ENCODE measurements at places on chromosomes 2 and 18. TPM values are rescaled to one million over a fixed set of nuclear protein-coding genes. Genes with fewer than 3 reads are reported as not detected.

DNA sequence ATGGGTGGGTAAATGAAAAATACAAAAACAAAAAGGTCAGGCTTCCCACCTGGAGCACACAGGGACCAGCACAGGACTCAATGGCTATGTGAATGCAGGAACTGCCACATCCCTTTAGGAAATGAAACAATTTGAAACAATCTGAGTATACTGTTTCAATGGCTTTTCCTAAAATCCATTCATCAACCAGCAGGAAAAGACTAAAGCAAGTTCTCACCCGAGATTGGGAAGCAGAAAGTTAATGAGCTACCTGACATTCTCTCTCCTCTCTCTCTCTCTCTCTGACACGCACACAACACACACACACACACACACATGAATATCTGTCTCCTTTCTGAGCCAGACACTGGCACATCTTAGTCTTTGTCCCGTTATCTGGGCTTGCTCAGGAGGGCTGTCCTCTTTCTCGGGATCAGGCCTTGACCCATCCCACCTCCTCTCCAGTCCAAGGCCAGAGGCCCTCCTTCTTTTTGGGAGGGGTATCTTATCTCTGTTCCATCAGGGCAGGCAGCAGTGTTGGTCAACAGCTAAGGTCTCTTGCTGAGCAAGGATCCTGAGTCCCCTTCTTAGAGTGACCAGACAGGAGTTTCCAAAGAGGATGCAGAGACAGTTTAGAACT, 11.6 kb upstream of the LRRFIP1 start:
- no peak for DNase-seq

DNA sequence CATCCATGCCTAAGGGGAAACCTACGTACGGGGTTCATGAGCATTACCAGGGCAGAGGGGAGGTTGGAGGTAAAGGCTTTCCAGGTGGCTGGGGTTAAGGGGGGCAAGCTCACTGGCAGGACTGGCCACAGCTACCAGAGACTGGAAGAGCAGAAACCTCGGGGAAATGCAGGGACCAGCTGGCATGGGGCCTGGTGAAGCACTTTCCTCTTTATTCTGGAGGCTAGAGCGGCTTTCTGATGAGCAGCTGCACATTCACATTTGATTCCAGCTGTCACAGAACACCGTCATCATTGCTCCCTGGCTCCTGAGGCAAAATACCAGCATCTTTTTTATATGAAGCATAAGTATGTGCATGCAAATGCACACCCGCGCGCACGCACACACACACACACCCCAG, 28.7 kb upstream of the LRRC30 start:
- DNase-seq = no peak

INPP4A gene
- total RNA-seq = 18.5 TPM

- DNase-seq = no peak
Observed at GRCh38 chr2:69089266-69089665, 76.3 kb downstream of the ANTXR1 start.

- DNase-seq = no peak
Observed at GRCh38 chr2:158637357-158637756, 157.8 kb upstream of the DAPL1 start.

DNA sequence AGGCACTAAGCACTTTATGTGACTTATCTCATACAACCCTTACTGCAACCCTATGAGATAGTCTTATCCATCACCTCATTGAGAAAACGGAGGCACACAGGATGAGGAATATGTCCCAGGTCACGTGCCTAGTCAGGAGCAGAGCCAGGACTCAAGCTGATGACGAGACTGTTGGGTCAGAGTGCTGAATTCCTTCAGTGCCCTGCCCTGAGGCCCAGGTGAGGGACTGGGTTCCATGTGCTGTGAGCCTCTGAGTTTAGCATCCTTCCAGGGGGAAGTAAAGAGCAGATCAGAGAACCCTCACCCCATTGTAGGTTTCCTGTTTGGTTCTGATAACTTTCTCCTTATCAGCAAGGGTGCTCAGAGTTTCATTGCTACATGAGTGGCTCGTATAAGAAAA, 11.7 kb upstream of the EDAR start:
- no peak for DNase-seq

DNA sequence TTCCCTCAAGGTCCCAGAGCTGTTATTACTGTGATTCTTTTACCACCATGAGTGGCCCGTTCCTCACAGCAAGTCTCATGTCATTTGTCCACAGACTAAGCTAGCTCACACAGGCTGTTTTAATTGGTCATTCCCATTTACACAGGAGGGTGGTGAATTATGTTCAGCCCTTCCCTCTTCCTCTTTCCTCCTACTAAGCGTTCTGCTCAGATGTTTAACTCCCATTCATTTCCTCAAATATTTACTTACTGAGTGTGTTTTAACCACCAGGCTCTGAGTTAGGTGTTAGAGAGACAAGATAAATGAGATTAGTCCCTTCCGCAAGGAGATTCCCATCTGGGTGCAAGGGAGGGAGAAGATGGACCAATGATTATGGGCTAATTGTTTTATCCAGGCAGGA, 403.6 kb upstream of the ACVR2A start:
- no peak for DNase-seq

GRCh38 chr2:27123302-27124150, at the start of gene ABHD1:
TSS of gene ABHD1 (plus strand) at chr2:27123815. CDS start at chr2:27123949, 134 bp downstream.
- DNase-seq = no peak

LYPD6 gene
- total RNA-seq = 3.0 TPM

- DNase-seq = no peak
Observed at GRCh38 chr18:43277164-43277600, at the start of gene SYT4. TSS of gene SYT4 (minus strand) at chr18:43277490. CDS start at chr18:43277281, 209 bp downstream.

COL3A1 gene
- 1.0 TPM for total RNA-seq

- DNase-seq = no peak
Observed at GRCh38 chr2:183157131-183157530, 32.9 kb downstream of the NUP35 start.

PARD3B gene
- 2.0 TPM for total RNA-seq

- no peak for DNase-seq
Observed at GRCh38 chr18:23462876-23463275, 9.8 kb downstream of the RIOK3 start.

ACMSD gene
- not detected for total RNA-seq

TMEM247 gene
- not detected for total RNA-seq

GRCh38 chr2:9249020-9249800, 42.6 kb downstream of the ASAP2 start:
- no peak for DNase-seq

- DNase-seq = no peak
Observed at GRCh38 chr2:38636069-38636468, 29.8 kb upstream of the GALM start.

DNA sequence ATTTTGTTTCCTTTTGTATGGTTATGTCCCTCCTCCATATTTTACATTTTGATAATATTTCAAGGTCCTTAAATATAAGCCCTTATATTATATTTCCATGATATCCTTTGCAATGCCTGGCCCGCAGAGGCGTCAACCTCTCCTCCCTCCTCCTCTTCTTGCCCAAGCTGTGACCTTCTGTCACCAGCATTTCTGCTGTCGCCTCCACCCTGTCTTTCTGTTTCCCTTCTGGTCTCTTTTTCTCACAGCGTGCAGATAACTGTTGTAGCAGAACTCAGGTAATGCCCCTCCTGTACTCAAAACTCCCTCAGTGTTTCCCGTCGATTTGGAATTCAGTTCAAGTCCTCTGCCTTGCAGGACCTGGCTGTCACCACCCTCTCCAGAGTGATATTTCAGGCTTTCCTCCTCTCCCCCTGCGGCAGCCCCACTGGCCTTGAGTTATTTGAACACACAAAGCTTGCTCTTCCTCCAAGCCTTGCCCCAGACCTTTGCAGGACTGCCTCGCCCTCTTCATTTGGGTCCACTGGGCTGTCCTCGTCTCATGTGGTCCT, 709.3 kb downstream of the DCDC2C start:
- DNase-seq = no peak

DNA sequence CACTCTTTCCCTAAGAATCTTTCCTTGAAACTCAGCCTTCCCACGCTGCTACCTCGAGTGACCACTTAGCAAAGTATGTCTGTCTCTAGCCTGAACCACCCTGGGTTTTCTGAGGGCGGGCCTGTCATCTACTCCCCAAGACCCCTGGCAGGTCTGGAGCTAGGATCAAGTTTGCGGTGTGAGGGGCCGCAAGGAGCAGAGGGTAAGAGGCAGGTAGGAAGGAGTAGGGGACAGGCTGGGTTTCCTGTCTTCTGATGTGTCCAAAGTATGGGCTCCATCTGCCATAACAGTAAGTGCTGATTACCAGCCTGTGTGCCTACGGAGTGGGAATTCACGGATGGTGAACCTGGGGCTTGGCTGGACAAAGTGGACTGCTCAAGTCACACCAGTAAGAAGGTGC, 25.4 kb downstream of the ZFP36L2 start:
- DNase-seq = no peak

MAP3K19 gene
- total RNA-seq = not detected

GRCh38 chr2:196079052-196079451, 10.4 kb upstream of the DNAH7 start:
- DNase-seq = no peak

TMEFF2 gene
- total RNA-seq = not detected

- DNase-seq = no peak
Observed at GRCh38 chr2:36453652-36454051, 98.1 kb downstream of the CRIM1 start.

OR6B3 gene
- total RNA-seq = not detected

- no peak for DNase-seq
Observed at GRCh38 chr2:142858961-142859360, 18.5 kb upstream of the KYNU start.

TLX2 gene
- not detected for total RNA-seq

UGT1A8 gene
- total RNA-seq = not detected

DNA sequence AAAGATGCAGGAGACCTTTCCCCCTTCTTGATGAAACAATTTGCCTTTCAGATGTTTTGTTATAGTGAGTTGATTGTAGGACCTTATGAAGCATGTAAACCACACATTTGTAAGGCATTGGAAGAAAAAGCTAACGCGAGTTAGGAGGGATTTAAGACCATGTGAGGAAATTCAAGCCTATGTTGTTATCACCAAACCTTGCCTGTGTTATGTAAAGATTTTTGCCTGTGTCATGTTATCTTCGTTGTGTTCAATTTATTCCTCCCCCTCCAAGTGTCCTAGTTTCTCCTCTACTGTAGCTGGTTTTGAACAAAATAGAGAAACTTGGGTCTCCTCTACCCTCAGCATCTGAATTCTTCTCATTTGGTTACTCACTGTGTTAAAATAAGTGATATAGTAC, 173.0 kb downstream of the NEDD4L start:
- DNase-seq = no peak

PCARE gene
- total RNA-seq = not detected

GRCh38 chr2:3173031-3173430, 204.6 kb downstream of the EIPR1 start:
- no peak for DNase-seq

Data from HCT116 (cell line).